8988T (cell line): ENCODE measurements at places on chromosomes 7 and 10.

- no peak for DNase-seq
Observed at GRCh38 chr7:43307522-43307921, 195.1 kb downstream of the HECW1 start.

- no peak for DNase-seq
Observed at GRCh38 chr7:41809940-41810576, 107.2 kb upstream of the INHBA start.

GRCh38 chr7:43295429-43295828 is 183.0 kb downstream of the HECW1 start:
- DNase-seq = no peak

DNA sequence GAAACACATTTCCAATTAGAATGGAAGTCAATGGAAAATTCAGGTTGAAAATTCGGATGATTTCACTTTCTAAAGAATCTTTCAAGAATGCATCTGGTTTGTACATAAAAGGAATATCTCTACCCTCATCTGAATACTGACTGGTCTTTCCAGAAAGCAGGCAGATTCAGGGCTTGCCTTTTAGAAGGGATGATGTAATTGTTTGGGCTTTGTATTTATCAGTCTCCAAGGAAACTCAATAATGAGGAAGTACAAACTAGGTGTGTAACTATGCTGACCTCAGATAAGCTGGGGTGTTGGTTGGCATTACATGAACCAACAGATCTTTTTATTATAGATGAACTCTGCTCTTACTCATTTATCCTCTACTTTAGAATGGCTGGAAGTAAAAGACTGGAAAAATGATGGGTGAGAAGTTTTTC is 24.1 kb downstream of the PDLIM1 start:
- DNase-seq = no peak

- DNase-seq = no peak
Observed at GRCh38 chr10:36177071-36177470, 535.0 kb upstream of the FZD8 start.

DNA sequence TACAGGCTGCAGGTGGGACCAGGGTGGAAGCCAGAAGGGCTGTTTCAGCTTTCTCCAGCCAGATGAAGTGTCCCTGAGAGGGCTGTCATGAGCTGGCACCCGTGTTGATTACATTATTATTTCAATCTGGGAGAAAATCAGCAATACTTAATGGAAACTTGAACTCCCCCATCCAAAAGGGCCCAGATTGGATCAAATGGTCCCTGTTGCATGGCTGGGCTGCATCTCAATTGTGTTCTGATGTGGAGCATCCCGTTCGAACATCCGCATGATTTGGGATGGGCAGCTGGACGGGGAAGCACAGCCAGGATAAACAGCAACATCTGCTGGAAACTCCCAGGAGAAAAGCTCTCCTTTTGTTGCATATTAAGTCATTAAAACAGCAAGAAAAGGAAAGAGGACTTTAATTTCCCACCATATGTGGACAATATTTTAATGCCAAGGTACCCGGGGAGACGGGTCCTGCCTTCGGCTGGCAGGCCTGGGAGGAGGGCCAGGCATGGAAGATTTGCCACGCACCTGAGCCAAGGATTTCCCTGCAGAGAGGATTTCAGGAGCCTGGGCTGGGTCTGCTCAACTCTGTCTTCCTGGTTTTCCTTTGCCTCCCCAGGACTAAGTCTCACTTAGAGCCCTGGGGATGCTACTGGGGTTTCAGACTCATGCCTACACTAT is 52.4 kb downstream of the NPTX2 start:
- DNase-seq = no peak

DNA sequence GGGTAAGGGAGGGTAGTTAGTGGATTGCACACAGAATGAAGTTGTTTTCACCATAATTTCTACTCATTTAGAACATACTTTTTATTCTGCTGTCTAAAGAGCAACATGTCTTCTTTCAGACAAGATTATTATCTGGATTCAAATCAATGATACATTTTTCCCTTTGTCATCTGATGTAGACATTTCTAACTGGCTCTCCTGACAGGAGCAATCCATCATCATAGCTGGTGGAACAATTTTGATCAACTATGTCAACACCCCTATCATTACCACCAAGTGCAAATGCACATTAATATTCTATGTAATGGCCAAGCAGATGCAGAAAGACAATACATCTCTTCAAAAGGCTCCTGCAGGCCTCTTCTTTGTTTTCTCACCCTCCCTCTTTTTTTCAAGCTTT is 672.9 kb upstream of the LRRTM3 start:
- no peak for DNase-seq

- no peak for DNase-seq
Observed at GRCh38 chr10:11573497-11573896, 38.0 kb downstream of the USP6NL start.

- DNase-seq = no peak
Observed at GRCh38 chr10:78774614-78774998, 294.2 kb upstream of the ZMIZ1 start.

GRCh38 chr10:80160361-80161320 is 28.1 kb downstream of the PLAC9 start:
- no peak for DNase-seq
